ENCODE measurements at places on chromosomes 6 and 20.

GRCh38 chr6:126540161-126540560 is 200.2 kb downstream of the CENPW start:
- no peak for DNase-seq

DNA sequence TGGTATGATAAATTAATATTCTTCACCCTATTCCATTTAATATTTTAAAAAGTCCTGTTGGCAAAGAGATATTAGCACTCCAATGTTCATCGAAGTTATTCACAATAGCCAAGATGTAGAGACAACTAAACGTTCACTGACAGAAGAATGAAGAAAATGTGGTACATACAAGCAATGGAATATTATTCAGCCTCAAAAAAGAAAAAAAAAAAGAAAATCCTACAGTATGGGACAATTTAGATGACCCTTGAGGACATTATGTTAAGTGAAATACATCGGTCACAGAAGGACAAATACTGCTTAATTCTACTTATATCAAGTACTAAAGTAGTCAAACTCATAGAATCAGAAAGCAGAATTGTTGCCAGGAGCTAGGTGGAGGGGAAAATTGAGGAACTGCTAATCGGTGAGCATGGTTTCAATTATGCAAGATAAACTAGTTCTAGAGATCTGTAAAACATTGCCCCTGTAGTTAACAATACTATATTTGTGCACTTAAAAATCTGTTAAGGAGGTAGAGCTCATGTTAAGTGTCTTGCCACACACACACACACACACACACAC is 4.7 kb downstream of the GCLC start:
- DNase-seq = no peak

GRCh38 chr20:63196768-63197470 is 19.0 kb downstream of the YTHDF1 start:
- DNase-seq = no peak

GRCh38 chr20:53752971-53753879 is 159.6 kb upstream of the ZNF217 start:
- no peak for DNase-seq

- no peak for DNase-seq
Measured at GRCh38 chr20:59182401-59183044, 18.9 kb downstream of the ZNF831 start.

- DNase-seq = no peak
Measured at GRCh38 chr20:51319522-51319921, 223.0 kb downstream of the NFATC2 start.

GRCh38 chr20:18533978-18534644 is 26.4 kb downstream of the SEC23B start:
- DNase-seq = no peak

GRCh38 chr20:20711413-20711812 is 1.0 kb downstream of the RALGAPA2 start:
- DNase-seq = no peak
